T-helper 17 cell (primary cell): ENCODE measurements at places on chromosomes 11 and 22. TPM values are rescaled to one million over a fixed set of nuclear protein-coding genes. Genes with fewer than 3 reads are reported as not detected.

- H3K36me3 ChIP-seq = peaks cover 4% of the 10 kb centered on the region
- H3K27ac ChIP-seq = no peak overlapping the region
- no peak for DNase-seq
- H3K27me3 ChIP-seq = no peaks in the 10 kb centered on the region
- H3K4me1 ChIP-seq = peaks cover 44% of the 10 kb centered on the region
These were observed 23.7 kb upstream of the SORL1-AS1 start for GRCh38 chr11:121476379-121477032.

DNA sequence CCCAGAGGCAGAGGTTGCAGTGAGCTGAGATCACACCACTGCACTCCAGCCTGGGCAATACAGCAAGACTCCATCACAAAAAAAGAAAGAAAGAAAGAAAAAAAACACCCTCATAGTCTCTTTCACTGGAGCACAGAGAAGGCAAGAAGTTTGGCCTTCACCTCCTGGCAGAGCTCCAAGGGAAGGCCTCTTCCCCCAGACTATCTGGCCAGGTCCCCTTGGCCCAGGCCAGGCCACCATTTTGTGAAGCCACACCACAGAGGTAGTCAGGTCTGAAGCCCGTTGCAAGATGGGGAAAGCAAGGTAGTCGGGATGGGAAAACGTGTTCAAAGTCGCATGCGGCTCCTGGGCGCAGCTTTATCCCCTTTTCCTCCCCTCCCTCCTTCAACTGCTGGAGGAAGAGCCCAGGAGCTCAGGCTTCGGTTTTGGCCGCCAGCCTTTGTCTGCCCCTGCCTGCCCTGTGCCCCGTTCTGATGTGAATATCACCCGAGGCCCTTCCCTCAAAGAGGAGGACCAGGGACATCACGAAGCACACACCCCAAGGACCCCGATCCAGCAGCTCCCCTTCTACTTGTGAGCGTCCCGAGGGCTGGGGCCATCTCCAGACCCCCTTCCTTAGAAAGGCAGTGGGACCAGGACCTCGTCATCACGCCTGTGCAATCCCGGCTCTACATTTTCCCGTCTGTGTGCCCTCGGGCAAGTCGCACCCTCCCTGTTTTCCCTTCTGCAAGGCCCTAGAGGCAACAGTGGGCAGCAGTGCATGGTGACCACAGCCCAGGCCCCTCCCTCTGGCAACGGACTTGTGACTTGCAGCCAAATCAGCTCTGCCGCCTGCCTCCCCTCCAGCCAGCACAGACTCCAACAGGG lies 17.7 kb downstream of the CABP7 start:
- peaks cover 5% of the 10 kb centered on the region for H3K36me3 ChIP-seq
- no peaks in the 10 kb centered on the region for H3K4me1 ChIP-seq
- H3K27ac ChIP-seq = no peak overlapping the region
- H3K4me3 ChIP-seq = no peak overlapping the region
- no peak for DNase-seq

GRCh38 chr22:29117799-29118477 lies 45.1 kb downstream of the KREMEN1 start:
- no peak for DNase-seq
- H3K36me3 ChIP-seq = peaks cover 10% of the 10 kb centered on the region
- H3K27ac ChIP-seq = no peak overlapping the region
- peaks cover 43% of the 10 kb centered on the region for H3K27me3 ChIP-seq
- H3K4me3 ChIP-seq = no peak overlapping the region

BTG4 gene
- not detected for total RNA-seq

GRCh38 chr22:25235547-25236290 lies 16.3 kb downstream of the CRYBB2 start:
- peaks cover 5% of the 10 kb centered on the region for H3K36me3 ChIP-seq
- H3K27ac ChIP-seq = no peak overlapping the region
- H3K4me1 ChIP-seq = peaks cover 5% of the 10 kb centered on the region
- H3K4me3 ChIP-seq = no peak overlapping the region
- peaks cover 73% of the 10 kb centered on the region for H3K27me3 ChIP-seq
- DNase-seq = no peak

DNA sequence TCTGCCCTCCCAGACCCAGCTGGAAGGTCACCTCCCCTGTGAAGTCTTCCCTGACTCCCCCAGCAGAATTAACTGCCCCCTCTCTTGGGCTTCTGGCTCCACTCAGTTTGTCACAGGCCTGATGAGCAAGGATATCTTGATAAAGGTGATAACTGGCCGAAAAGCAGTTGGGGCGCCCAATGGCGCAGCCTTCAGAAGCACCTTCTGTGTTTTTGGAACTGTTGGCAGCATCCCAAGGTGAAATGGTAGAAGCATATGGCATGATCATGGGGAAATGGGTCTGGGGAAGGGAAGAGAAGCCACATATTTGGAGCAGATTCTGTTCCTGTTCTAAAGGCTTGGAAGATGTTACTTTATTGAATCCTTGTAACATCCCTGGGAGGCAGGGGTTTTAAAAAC lies 2.8 kb upstream of the TAB1 start:
- H3K27me3 ChIP-seq = no peaks in the 10 kb centered on the region
- peak overlapping the region; percentile 56 for H3K4me3 ChIP-seq
- no peak for DNase-seq
- H3K36me3 ChIP-seq = peaks cover 4% of the 10 kb centered on the region
- H3K4me1 ChIP-seq = peaks cover 12% of the 10 kb centered on the region

DNA sequence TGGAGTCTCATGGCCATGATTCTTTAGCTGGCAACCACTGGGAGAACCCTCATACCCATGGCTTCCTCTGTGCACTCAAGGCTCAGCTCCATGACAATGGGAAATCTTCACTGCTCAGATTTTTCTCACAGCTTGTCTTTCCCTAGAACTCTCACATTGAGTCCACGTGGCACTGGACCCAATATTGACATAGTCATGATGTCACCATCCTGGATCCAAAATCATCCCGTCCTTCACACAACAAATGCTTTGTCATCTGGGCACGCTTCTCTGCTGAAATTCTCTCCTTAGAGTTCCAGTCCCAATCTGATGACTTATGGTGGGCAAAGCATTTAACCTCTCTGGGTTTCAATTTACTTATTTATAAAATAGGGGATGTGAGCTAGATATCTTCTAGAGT lies 37.7 kb upstream of the CD44 start:
- no peak for DNase-seq
- no peak overlapping the region for H3K4me3 ChIP-seq
- H3K4me1 ChIP-seq = peaks cover 14% of the 10 kb centered on the region
- no peak overlapping the region for H3K27ac ChIP-seq

- H3K4me1 ChIP-seq = no peaks in the 10 kb centered on the region
- H3K27ac ChIP-seq = no peak overlapping the region
- peaks cover 22% of the 10 kb centered on the region for H3K27me3 ChIP-seq
- peaks cover 5% of the 10 kb centered on the region for H3K36me3 ChIP-seq
- DNase-seq = no peak
- H3K4me3 ChIP-seq = no peak overlapping the region
These were observed 215.5 kb downstream of the TTC28 start for GRCh38 chr22:28464127-28464526.

DNA sequence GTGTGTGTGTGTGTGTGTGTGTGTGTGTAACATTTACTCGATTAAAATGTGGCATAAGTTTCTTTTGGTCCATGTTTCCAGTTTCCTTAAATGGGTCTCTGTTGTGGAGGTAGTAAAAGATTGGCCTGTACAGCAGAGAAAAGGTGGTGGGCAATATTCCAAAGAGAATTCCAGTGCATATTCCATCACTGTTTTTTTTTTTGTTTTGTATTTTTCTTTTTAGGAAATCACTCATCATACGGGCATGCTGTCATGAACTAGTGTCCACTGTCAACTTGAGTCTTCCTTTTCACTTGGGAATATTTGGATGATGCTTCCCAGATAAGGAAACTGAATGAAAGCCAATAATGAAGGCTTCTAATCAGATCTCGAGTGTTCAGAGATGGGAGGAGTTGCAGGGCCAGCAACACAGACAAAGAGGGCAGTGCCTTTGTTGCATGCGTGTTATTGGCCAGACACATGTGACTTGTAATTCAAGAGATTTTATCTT lies 95.2 kb upstream of the PDGFD start:
- no peak overlapping the region for H3K4me3 ChIP-seq
- no peaks in the 10 kb centered on the region for H3K27me3 ChIP-seq
- H3K27ac ChIP-seq = no peak overlapping the region
- no peaks in the 10 kb centered on the region for H3K4me1 ChIP-seq

TPBGL gene
- total RNA-seq = 0.42 TPM

GRCh38 chr11:20256925-20257324 lies 96.7 kb upstream of the DBX1 start:
- peaks cover 56% of the 10 kb centered on the region for H3K27me3 ChIP-seq
- no peak for DNase-seq
- H3K27ac ChIP-seq = no peak overlapping the region
- no peak overlapping the region for H3K4me3 ChIP-seq
- no peaks in the 10 kb centered on the region for H3K36me3 ChIP-seq
- H3K4me1 ChIP-seq = no peaks in the 10 kb centered on the region

VPREB3 gene
- total RNA-seq = not detected

ACRV1 gene
- total RNA-seq = not detected

GRCh38 chr11:46387919-46388618 lies 3.5 kb downstream of the CHRM4 start:
- no peak for DNase-seq
- peak overlapping the region; percentile 31 for H3K4me3 ChIP-seq
- H3K36me3 ChIP-seq = peaks cover 2% of the 10 kb centered on the region
- peaks cover 55% of the 10 kb centered on the region for H3K27me3 ChIP-seq
- H3K27ac ChIP-seq = no peak overlapping the region

LDHAL6A gene
- not detected for total RNA-seq

DNA sequence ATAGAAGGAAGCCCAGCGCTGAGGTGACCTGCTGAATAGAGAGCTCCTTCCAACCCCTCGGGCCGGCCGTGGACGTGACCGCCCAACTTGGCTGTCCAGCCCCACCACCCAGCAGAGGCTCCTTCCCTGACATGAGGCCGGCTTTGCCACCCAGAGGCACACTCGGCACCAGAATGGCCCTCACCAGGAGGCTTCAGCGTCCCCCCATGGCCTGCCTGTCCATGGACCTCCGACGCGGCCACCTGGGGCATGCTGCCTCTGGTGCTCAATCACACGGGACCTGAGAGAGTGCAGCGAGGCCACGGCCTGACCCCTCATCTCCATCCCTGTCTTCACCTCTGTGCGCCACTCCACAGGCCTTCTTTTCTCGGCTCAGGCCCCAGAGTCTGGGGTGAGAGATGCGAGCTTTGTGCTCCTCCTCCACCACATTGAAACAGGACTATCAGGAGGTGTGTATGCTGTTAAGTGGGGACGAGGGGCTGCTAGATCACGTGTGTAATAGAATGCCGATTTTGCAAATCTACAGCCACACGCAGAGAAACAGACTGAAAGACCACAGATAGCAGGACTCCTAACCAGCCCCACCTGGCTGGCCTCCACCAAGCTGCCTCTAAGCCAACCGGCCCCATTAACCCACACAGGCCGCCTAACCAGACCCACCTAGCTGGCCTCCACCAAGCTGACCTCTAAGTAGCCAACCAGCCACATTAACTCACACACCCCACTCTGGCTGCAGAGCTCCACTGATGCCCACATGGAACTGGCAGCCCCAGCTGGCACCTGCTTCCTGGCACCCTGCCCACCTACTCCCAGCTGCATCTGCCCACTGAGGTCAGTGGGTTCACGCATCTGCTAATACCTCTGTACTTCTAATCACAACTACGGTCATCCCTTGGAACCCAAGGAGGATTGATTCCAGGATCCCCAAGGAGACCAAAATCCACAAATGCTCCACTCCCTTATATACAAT lies 20.7 kb downstream of the LINC01488 start:
- no peak for DNase-seq
- H3K4me1 ChIP-seq = peaks cover 10% of the 10 kb centered on the region
- no peak overlapping the region for H3K27ac ChIP-seq
- no peaks in the 10 kb centered on the region for H3K36me3 ChIP-seq
- H3K27me3 ChIP-seq = peaks cover 14% of the 10 kb centered on the region
- H3K4me3 ChIP-seq = no peak overlapping the region

DNA sequence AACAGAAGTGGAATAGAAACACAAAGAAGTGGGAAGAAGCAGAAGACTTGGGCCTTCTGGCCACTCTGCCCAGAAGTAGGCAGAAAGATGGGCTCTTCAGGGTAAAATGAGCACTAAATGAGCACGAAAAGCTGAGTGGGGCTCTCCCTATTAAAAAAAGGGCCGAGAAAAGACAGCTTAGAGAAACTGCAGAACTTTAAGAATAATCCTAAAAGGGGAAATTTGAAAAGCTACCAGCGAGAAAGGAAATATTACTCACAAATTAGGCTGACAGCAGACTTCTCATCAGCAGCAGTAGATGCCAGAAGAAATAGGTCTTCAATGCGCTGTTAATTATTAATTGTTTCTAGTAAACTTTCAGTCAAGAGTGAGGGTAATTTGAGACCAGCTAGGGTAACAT lies 78.2 kb downstream of the UVRAG start:
- peaks cover 11% of the 10 kb centered on the region for H3K36me3 ChIP-seq
- H3K27me3 ChIP-seq = no peaks in the 10 kb centered on the region
- no peak overlapping the region for H3K27ac ChIP-seq
- no peak overlapping the region for H3K4me3 ChIP-seq
- peaks cover 11% of the 10 kb centered on the region for H3K4me1 ChIP-seq

DNA sequence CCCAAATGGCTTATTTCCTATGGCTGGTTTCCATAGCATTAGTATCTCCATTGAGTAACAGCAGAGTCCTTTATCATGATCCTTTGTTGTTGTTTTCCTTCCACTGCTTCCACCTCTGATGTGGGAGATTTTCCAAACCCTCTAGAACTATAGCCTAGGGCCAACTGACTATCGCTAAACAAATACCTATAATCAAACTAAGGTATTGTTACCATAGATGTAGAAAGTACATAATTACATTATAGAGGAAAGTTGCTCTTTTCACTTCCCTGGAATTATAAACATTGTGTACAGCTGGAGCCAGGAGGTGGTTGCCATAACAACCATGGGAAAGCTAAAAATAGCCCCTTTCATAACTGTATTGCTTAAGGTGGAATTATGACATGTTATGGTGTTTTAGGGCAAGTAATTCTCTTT lies 47.0 kb upstream of the ALKBH3 start:
- no peak overlapping the region for H3K27ac ChIP-seq
- no peak for DNase-seq
- no peaks in the 10 kb centered on the region for H3K4me1 ChIP-seq
- H3K27me3 ChIP-seq = no peaks in the 10 kb centered on the region

ADORA2A gene
- total RNA-seq = 22.0 TPM

GRCh38 chr11:76916712-76917111 lies 56.0 kb downstream of the ACER3 start:
- no peaks in the 10 kb centered on the region for H3K27me3 ChIP-seq
- no peak overlapping the region for H3K4me3 ChIP-seq
- H3K4me1 ChIP-seq = peaks cover 4% of the 10 kb centered on the region
- DNase-seq = no peak
- no peak overlapping the region for H3K27ac ChIP-seq

FLRT1 gene
- total RNA-seq = not detected

KCNK4 gene
- total RNA-seq = not detected
